ENCODE measurements at places on chromosomes 2 and 18.

DNA sequence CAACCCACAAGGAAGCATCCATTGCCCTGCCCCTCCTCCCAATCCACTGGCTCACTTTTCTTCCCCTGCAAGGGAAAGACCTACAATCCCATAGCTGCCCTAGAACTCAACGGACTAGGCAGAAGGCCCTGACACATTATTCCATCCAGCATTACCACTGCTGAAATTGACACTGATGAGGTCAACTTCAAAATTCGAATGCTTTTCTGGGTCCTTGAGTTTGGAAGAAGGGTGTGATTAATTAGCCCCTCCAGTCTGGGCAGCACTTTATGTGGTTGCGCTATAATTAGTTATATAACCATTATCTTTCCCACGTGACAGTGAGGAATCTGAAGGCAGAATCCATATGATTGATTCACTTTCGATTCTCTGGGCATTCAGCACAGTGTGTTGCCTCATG is 55.7 kb downstream of the EVA1A start:
- DNase-seq, result no peak

GRCh38 chr2:10028988-10029874 is 14.1 kb upstream of the KLF11 start:
- no peak for DNase-seq

DNA sequence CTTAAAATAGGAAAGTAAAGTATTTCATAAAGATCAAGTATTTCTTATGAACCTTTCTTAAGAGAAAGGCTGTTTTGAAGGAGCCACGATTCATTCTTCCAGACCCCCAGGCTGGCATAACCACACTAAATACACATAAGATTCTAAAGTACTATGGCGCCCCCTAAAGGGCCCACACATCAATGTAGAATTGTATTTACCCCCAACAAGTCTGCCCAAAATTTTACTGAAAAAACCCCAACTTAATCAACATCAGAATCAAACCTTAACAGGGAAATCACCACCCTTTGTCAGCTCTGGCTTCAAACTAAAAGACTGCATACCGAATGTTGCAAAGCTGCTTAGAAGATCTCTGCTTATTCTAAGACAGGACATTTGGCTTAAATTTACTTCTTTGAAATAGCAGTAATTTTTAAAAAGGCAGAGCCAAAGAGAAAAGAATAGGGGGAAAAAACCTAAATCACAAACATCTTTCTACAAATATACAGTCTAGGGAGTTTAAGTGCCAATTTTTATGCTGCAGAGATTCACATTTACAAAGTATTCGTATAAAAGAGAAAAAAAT is 20.4 kb upstream of the BCL2 start:
- DNase-seq, result no peak

GRCh38 chr18:45998244-45998643 is 31.1 kb upstream of the EPG5 start:
- no peak for DNase-seq

DNA sequence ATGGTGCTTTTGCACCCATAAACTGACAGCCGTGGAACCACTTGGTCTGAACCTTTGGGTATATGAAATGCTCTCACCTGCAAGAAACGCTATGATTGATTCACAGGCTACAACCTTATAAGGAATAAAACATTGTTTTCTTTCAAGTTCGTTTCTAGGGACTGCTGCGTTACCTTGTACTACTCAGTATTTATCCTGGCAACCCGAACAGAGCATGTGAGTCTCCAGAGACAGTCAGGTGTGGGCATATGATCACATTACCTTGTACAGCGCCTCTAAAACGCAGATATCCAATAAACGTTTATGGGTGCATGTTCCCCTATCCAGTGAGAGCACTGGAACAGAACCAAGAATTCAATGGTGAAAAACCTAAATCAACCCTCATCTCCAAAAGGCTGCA is 1.7 kb downstream of the CCBE1 start:
- DNase-seq, result no peak

DNA sequence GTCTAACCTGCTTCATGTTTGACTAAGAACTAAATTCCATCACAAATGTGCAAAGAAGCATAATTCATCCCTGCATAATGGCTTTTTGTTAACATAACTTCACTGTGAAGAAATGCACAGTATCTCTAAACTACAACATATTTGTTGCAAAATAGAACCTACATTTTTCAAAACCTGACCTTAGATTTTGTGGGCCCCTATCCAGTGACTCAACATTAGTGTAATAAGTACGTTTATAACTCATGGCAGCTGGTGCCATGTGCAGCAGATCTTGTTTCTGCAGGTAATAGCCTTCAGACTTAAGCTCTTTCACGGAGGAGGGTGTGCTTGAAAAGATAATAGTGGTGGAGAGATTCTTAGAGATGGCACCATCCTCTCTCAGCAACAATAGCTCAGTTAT is 28.6 kb upstream of the VWC2L start:
- no peak for DNase-seq

GRCh38 chr2:9570182-9571060 is 14.8 kb upstream of the ADAM17 start:
- DNase-seq, result no peak

DNA sequence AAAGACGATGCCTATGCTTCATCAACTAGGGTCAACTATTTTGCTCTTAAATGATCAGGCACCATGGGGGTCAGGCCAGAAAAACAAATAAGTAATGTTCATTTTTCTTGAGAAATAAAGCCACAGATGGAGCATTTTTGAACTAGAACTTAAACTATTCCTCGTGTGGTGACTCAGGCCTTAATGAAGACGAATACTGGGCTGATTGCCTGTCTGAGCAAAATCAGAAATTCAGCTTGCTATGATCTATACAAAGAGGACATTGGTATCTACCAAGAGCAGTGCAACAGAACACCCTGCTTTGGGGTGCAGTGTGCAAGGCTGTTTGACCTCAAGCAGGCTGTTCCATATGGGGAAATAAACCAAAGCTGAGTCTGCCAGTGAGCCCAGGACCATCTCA is 176.0 kb downstream of the NRP2 start:
- no peak for DNase-seq

GRCh38 chr2:101714118-101714517 is 16.6 kb downstream of the MAP4K4 start:
- DNase-seq, result no peak

GRCh38 chr2:219576505-219577388 is 4.6 kb downstream of the INHA start:
- peak; percentile 78 for DNase-seq
